ENCODE measurements at places on chromosomes 5 and 9.

DNA sequence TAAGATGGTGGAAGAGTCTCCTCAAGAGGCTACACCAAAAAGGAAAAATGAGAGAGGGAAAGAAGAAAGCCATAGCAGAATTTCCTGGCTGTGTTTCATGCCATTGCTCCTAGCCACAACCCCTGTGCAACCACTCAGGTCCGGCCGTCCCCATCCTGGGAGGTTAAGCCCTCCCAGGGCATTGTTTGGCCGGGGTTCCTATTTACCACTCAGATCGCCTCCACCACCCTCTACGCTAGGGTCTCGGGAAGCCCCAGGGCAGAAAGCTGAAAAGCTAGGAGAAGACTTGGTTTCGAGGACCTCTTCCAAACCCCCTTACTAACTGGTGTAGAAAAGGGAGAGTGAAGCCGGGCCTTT, 715 bp downstream of the RC3H2 start:
- DNase-seq: no peak

- no peak for DNase-seq
Observed at GRCh38 chr5:160227012-160227411, 2.3 kb upstream of the FABP6 start.

DNA sequence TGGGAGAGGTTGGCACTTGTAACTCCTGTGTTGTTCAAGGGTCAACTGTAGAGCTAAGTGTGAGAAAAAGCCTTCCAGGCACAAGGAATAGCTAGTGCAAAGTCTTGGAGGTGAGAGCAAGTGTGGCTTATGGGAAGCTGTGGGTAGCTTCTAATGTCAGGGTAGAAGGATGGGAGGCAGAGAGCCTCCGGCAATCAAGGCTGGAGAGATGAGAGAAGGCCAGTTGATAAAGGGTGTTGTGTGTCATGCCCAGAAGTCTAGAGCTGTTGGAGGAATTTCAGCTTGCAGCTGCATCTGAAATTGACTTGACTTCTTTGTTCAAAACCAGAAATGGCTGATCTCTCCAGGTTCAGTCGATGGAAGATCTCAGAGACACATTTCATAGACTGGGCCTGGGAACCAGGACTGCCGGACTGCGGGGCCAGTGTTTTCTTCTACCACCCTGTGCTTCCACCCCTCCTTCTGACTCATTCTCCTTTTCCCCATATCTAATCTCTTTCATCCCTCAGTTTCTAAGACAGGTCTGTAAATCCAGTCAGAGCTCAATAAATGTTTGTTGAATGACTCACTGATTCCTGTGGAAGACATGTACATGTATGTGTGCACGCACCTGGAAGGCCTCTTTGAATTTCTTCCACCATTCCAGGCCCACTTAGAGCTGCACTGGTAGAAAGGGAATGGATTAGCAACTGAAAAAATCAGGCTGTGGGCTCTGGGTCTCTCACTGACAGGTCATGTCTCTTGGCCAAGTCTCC, 67.8 kb upstream of the KLF4 start:
- DNase-seq: no peak

DNA sequence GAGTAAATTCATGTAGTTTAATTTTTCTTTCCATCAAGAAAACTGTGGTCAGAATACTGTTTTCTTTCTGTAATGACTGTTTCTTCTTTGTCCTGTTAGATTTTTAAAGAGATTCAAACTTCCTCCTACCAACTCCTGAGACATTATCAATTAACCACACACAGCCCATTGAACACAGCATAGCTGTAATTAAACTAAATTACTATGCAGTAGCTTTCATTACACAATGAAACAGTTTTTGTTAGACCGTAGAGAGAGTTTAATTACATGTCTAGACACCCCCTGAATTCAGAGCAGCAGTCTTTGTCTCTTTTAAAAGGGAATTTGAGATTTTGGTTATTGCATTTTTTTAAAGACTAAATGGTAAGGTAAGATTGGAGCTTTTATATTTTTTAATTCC, 77.5 kb downstream of the STARD4 start:
- no peak for DNase-seq

DNA sequence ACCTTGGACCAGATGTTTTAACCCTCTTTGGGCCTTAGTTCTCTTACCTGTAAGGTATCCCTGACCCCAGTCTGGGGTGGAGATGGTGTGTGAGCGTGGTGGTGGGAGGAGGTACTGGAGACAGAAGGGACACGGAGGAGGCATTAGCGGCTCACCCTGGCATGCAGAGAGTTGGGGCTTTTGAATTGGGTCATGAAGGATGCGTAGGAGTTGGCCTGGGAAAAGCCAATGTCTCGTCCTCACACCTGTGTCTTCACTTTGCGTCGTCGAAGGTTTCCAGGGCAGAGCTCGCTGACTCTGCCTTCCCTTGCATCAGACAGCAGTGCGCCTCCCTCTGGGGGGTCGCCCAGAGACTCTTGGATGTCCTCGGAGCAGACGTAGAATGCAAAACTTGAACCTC, 11.2 kb downstream of the RXRA start:
- no peak for DNase-seq

- no peak for DNase-seq
Observed at GRCh38 chr5:65927503-65928321, 1.3 kb downstream of the ERBIN start.

DNA sequence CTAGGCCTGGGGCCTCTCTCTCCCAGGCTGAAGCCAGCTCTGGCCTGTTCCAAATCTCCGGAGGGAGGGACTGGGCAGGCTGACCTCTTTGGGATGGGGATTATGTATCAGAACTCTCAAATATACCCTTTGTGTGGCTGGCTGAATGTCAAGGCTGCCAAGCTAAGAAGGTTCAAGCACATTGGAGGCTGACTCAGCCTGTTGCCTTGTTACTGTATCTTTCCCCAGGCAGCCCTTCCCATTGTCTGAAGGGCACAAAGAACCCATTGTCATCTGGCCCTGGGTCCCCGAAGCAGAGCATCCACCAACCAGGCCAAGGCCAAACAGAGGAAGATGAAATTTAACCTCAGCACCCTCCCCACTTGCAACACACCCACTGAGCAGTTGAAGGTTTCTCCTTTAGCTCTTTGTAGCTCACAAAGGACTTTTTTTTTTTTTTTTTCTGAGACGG, 7.3 kb upstream of the SPARC start:
- DNase-seq: no peak

DNA sequence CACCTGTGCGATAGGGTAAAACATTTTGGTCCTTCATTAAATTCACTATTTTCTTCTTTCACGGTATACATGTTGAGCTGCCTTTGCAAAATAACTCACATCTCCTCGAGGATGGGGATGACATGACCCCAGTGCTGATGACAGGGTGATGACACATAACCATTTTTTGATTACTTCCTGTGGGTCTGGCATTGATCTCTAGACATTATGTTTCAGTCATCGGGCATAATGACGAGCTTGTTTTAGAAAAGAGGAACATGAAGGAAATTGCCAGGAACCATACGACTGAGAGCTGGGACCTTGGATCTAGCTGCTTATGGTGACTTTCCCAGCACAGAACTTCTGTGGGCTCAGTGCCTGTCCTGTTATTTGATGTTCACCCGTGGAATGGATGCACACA, 25.2 kb downstream of the COL5A1 start:
- no peak for DNase-seq

DNA sequence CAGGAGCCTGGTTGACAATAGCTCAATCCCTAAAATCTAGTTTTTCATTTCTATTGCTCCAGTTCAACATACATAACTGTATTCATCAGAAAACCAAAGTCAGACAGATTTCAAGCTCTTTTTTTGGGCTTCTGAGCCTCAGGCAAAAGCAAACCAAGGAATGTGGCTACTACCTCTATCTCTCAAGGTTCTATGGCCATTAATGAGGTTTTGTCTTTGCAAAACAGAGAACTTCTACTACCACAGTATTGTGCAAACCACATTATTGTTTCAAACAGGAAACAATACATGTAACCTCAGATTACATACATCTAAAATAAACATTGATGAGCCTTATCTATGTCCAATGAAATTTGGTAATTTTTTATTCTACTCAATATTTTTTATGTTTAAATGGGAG, 35.5 kb upstream of the FTMT start:
- no peak for DNase-seq

DNA sequence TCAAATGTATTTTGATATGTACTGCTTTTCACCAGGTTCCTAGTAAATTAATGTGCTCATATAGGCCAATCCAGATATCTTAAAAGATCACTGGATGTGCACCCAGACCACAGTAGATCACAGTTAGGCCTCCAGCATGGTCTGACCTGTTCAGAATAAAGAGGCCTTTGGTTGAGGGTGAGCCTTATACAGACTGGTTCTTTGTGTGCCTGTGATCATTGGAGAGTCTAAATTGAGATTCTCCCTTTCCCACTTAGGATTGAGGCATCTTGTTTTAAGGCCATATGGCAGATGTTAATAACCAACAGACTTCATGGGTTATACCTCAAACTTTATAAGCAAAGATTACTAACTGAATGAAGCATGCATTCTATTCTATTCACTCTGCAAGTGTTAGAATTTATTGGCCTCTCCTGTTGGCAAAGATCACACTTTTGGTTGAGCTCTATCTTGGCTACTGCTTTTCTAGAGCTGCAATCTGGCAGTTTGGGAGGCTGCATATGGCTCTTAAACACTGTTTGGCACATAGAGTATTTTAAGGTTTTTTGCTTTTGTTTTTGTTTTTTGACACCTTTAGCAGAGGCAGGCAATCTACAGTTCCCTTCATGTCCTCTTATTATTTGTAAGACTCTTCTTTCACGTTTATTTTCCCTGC, 8.5 kb downstream of the CHSY3 start:
- no peak for DNase-seq

- DNase-seq: no peak
Observed at GRCh38 chr9:110047955-110048402, 160.0 kb downstream of the C9orf152 start.

DNA sequence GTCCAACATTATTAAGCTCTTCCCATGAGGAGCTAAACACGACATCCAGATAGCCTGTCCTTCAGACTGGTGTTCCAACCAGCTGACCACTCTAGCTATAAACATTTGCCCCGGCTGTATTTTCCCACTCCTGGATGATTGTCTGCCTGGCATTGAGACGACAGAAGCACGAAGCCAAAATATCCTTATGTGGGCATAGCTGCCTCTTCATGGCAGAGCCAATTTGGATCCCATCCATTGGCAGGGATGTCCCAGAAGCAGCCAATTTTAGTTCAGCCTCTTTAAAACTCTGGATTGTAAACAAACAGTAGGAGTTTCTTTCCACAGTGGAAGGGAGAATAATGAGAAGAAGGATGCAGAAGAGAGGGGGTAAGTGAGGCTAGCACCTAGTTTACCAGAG, 507.6 kb downstream of the CETN3 start:
- no peak for DNase-seq

DNA sequence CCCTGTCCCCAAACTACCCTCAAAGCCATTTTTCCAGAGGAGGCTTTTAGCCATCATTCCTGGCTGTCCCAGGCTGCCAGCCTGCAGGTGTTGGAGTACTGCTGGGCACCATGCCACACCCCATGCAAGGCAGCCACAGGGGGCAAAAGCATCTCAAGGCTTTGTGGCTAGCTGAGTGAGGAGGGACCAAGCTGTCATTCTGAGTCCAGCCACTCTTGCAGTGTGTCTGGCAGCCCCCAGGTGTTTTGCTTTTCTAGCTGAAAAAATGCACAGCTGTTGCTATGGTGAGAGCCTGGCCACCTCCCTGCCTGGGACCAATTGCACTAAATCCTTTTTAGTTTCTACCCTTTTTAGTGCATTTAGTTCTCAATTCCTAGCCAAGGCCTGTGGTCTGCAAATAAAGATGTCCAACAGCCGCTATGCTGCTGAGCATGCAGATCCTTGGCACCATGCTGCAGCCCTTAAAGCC, 50.4 kb upstream of the PTGS1 start:
- DNase-seq: no peak

DNA sequence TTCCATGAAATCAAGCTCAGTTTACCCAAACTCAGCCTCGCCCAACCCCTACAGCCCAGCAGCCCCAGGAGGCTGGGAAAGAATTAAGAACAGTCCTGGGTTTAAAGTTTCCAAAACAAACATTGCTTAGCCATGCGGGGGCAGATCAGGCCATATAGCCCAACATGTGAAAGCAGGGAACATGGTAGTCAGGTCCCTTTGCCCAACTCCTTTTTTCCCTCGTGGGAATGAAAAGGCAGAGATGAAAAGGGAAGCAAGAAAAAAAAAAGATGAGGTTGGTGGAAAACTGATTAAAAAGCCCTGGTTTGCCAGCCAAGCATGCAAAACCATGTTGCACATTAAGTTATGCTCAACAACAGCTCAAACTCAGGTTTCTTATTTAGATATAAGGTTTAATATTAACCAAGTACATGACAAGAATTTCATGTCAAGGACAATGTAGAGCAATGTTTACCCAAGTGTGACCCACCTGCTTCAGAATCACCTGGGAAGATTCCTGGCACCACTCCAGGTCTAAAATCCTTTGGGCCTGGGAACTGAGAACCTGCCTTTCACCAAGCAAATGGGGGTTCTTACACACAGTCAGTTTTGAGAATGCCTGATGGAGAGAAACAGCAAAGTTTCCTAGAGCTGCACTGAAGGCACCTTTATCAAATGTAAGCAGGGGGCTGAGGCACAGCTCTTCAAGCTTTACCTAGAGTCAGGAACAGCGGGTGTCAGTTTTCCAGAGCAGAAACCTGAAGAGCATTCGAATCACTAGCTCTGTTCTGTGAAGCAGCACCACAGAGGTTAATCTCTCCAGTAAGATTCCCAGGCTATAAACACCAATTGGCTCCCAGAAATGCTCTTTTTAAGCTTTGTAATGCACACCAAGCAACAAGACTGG, 1.7 kb downstream of the FREM1 start:
- DNase-seq: no peak

DNA sequence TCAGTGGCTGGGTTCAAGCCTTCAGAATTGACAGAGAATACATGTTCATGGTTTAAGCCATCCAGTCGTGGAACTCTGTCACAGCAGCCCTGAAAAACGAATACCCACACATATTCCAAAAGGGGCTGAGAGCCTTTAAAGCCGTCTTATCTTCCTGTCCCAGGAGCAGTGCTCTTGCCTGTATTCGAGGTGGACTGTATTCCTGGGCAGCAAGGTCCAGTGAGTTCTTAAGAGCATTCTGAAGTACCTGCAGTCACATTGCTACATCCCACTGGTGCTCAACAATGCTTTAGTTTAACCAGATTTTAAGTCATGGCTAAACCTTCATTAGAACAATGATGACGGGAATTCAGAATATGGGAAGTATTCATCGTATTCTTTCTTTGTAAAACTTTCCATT, 380.7 kb upstream of the KLF4 start:
- no peak for DNase-seq

DNA sequence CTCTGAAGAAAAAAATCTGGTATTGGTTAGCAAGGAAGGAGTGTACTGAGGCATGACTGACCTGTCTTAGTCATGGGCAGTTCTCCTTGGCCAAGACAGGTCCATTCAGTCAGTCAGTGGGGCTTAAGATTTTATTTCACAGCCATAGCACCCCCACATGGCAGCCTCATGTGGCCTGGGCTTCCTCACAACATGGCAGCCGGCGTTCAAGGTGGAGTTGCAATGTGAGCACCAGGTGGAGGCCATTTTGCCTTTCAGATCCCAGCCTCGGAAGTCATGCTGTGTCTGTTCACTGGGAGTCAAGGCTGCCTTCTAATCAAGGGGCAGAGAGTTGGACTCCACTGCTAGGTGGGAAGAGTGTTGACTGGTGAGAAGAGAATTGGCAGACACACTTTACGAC, 10.3 kb upstream of the CARD19 start:
- DNase-seq: no peak

GRCh38 chr9:114250235-114250568, 72.7 kb upstream of the ORM1 start:
- DNase-seq: no peak

GRCh38 chr5:168925160-168925559, 346.0 kb upstream of the PANK3 start:
- no peak for DNase-seq

GRCh38 chr5:121763665-121764064, 88.0 kb upstream of the FTMT start:
- no peak for DNase-seq

Data from NCI-H1436 treated with DMSO at 0.1 percent for 48 hours (cell line).